Stimulated activated CD4-positive, alpha-beta T cell treated with anti-CD3 and anti-CD28 coated beads, Interleukin-4, amount 100 ng/mL, for 1 hour (primary cell): ENCODE measurements at places on chromosomes 4 and X.

- DNase-seq: no peak
Observed at GRCh38 chr4:10115271-10115796, 1.3 kb downstream of the WDR1 start.

DNA sequence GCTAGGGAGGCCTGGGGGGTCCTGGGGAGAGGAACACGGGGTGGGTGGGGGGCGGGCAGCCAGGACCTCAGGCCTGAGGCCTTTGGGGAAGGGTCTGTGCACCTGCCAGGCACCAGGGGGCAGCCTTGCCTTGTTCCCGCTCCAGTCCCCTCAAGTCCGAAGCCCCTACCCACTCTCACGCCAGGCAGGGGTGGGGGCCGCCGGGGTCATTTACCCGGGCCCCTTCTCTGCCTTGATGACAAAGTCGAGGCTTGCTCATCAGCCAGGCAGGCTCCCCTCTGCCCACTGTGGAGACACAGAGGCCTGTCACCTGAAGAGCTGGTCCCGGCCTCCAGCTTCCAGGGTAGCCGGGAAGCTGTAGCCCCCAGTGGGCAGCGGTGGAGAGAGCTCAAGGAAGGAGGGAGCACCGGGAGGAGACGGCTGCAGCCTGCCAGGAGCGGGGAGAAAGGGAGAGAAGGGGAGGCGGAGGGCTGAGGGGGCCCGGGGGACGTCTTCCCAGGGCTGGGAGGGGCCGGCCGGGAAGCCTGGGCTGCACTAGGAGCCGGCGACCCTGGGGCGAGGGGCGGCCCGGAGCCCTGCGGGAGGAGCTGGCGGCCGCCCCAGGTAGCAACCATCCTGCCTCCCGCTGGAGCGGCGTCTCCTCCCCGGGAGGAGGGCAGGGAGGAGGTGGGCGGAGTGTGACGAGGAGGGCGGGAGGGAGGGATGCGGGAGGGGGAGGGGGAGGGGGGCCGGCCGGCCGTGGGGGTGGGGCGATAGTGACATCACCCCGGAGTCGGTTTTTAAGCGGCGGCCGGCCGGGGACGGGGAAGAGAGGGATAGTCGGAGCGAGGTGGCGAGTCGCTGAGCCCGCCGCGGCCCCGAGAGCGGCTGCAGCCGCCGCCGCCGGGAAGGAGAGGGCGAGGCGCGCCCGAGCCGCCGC lies at the start of gene SLC6A8:
TSS of gene SLC6A8 (plus strand) at position 806 of the 919 bp plus-strand sequence. CDS start 649 bp downstream, outside the sequence.
- DNase-seq: peak; percentile 32

- no peak for DNase-seq
Observed at GRCh38 chrX:4638036-4638435, 924.6 kb upstream of the PRKX start.

DNA sequence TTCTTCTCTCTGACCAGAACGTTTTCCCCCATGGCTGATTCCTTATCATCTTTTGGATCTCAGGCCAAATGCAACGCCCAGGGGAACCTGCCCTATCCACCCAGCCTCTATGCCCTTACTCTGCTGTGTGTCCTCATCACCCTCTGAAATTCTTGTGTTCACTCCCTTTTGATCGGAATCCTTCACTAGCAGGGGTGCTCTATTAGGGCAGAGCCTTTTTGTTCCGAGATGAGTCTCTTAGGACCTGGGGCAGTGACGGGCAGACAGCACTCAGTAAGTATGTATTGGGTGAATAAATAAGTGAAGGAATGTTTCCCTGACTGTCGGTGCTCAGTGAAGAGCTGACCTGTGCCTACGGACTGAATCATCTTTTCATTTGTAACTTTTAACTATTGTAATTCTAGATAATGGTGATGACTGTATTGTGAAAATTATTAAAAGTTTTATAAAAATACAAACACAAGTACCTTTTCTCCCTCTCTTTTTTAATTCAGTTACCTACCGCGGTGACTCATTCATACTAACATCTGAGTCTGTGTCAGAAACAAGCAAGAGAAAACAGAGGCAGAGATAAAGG lies 4.8 kb upstream of the TENM3 start:
- no peak for DNase-seq

DNA sequence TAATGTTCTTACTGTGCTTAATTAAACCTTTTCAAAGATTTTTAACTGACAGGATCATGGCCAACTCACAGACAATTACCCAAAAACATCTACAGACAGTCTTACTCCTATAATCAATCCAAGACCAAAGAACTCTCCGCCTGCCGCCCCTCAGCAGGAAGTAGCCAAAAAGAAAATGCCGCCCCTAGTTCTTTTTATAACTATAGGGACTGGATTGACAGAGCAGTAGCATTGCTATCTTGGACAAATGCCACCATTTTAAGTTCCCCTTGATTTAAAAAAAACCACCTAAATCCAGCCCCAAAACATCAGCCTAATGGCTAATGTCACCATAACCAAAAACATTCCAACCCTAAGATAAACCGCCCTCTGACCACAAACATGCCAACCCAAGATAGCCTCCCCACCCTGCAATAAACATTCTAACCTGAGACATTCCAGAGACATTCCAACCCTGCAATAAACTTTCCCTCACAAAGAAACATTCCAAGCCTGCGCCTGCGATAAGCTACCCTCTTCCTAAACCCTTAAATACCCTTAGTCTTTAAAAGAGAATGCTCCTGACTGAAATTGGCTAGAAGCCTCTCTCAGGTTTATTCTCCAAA lies 77.0 kb downstream of the COQ2 start:
- DNase-seq: no peak

DNA sequence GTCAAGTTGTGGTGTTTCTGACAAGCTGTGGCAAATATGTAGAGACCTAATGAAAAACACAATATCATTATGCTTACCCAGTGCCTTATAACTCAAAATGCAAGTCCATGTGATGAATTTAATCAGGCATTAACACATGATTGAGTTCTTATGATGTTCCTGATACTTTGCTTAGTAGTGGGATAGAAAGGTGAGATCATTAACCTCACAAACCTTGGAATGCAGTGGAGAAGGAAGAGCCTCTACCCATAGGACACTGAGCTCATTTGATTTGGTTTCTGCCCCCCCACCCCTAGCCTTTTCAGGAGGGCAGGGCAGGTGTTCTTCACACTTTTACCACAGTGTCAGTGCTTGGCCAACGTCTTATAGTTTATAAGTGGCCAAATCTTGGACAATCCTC lies 683.6 kb upstream of the CPEB2 start:
- no peak for DNase-seq

- no peak for DNase-seq
Observed at GRCh38 chr4:121676345-121677075, 20.3 kb downstream of the ANXA5 start.

GRCh38 chr4:112766422-112766821 lies 129.5 kb downstream of the LARP7 start:
- DNase-seq: no peak

GRCh38 chrX:103831342-103831802 lies 685 bp downstream of the RAB9B start:
- DNase-seq: peak; percentile 65
